Cerebellum (tissue), 4 donors: ENCODE measurements at places on chromosomes 7 and 10. TPM values are rescaled to one million over a fixed set of nuclear protein-coding genes. Genes with fewer than 3 reads are reported as not detected.

The GDF10 gene
- total RNA-seq = 13.6 TPM

The DNAH11 gene
- total RNA-seq = 6.9 TPM

DNA sequence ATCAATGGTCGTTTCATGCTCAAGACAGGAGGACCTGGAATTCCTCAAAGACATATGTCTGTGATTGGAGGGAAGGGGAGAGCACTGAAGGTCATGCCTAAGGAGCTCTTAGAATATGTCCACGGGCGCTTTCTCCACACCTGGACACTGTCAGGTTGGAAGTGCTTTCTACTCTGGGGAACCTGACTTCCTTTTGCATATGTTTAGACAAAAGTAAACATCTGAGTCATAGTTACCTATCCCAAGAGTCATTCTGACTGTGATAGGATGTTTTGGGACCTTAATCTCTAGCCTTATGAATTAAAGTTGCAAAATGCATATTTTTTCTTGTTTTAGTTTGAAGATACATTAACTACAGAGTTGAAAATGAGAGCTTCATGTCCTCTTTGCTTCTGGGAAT lies 251.7 kb downstream of the KLF6 start:
- DNase-seq = no peak

GRCh38 chr7:156334636-156335035 lies 305.9 kb upstream of the RNF32 start:
- DNase-seq = no peak

GRCh38 chr10:91756286-91756685 lies 41.9 kb upstream of the TNKS2 start:
- DNase-seq = no peak

- no peak for DNase-seq
Measured at GRCh38 chr7:48085433-48085791, 3.7 kb upstream of the UPP1 start.
